ENCODE measurements at places on chromosomes 11 and 22. TPM values are rescaled to one million over a fixed set of nuclear protein-coding genes. Genes with fewer than 3 reads are reported as not detected.

KCNQ1OT1 gene
- total RNA-seq, result 5.0 TPM

APOL4 gene
- total RNA-seq, result 34.4 TPM

RFPL3 gene
- not detected for total RNA-seq

OR51E2 gene
- 7.4 TPM for total RNA-seq

KREMEN1 gene
- 16.5 TPM for total RNA-seq

PAMR1 gene
- 14.7 TPM for total RNA-seq

COX8A gene
- 291 TPM for total RNA-seq

CDC42EP1 gene
- total RNA-seq, result 33.4 TPM

SMTNL1 gene
- total RNA-seq, result not detected

GP1BB gene
- 2.1 TPM for total RNA-seq

ARHGAP8 gene
- total RNA-seq, result 33.7 TPM

E2F8 gene
- total RNA-seq, result 3.0 TPM

CARD18 gene
- total RNA-seq, result not detected

MOGAT2 gene
- 8.2 TPM for total RNA-seq

SMC1B gene
- total RNA-seq, result 0.21 TPM

PKNOX2 gene
- total RNA-seq, result 7.3 TPM

MPEG1 gene
- 9.4 TPM for total RNA-seq

GPR83 gene
- total RNA-seq, result not detected

TMPRSS6 gene
- 0.31 TPM for total RNA-seq

HORMAD2 gene
- not detected for total RNA-seq

TXNRD2 gene
- 41.6 TPM for total RNA-seq

OR8G1 gene
- total RNA-seq, result not detected

CALCB gene
- total RNA-seq, result 0.18 TPM

GLYATL2 gene
- total RNA-seq, result not detected

ADORA2A gene
- 3.3 TPM for total RNA-seq

Data from ureter (tissue), 1 donor.